ENCODE measurements at places on chromosomes 6 and 20.
A peak's percentile ranks its signal among the peaks of the same experiment; 100 is the strongest.

- no peak for DNase-seq
Observed at GRCh38 chr6:122495612-122496011, 24.0 kb upstream of the SERINC1 start.

GRCh38 chr6:119322715-119323350 is 26.7 kb downstream of the MAN1A1 start:
- DNase-seq, result no peak

GRCh38 chr6:111862314-111862713 is 10.9 kb downstream of the FYN start:
- no peak for DNase-seq

GRCh38 chr6:138765896-138766655 is 7.5 kb upstream of the CCDC28A start:
- no peak for DNase-seq

- DNase-seq, result no peak
Observed at GRCh38 chr6:84492241-84493165, 265.1 kb upstream of the CEP162 start.

DNA sequence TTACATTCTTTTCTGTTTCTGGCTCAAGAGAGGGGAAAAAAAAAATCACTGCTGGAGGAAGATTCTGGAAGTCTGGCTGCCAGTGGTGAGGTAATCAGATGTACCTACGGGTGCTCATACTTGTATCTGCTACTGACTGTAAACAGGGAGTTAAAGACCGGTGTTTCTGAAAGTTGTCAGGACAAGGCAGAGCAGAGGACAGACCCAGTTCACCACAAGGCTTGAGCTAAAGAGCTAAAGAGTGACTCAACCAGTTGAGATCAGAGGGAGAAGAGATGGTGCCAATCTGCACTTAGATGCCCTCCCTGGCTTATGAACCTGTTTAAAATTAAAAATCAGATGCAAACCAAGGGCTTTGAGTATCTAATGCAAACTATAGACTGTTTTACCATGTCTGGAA is 55.4 kb downstream of the CEP162 start:
- DNase-seq, result no peak

DNA sequence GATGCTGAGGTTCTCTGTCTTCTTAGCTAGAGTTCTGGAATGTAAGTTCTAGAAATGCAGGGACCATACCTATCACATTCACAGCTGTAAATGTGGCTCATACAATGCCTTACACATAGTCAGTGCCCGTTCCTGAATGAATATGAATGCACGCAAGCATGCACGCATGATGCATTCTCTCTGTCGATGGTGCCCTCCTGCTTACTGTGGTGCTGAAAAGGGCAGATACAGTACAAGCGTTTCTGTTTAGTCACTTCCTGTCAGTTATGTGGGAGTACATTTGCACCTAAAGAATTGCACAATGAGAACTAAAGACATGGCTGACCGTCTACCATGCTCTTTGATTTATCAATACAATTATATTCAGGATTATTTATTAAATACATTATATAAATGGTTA is 152.2 kb upstream of the SOX4 start:
- no peak for DNase-seq

DNA sequence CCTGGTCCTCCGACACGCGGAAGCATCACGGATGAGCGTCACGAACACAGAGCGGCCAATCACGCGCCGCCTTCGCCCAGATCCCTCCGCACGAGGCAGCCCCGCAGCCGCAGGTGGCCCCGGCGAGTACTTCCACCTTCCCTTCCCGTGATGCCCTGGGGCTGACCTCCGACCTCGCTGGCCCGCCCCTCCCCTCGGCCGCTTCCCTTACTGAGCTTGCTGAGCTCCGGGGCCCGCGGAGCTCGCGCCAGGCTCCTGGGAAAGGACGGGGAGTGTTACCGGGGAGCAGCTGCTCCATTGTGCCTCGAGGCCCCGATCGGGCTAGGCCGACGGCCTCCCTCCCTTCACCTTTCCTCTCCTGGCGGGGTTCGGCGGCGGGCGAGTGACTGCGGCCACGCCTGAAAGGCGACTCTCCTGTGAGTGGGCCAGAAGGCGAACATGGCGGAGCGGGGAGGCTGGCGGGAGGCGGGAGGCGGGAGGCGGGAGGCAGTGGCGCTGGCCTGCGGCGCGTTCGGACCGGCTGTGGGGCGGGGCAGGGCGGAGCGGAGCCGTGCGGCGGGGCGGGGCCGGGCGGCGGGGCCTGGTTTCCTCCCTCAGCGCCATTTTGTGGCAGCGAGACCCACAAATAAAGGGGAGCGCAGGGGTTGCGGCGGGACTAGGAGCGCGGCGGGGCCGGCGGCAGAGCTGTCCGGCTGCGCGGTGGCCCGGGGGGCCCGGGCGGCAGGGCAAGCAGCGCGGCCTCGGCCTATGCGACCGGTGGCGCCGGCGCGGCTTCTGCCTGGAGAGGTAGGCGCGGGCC is at the start of gene WTAP:
WTAP (plus strand) TSS at position 589 of the 799 bp plus-strand sequence. CDS start 8,760 bp downstream, outside the sequence.
- DNase-seq, result peak; percentile 86

GRCh38 chr20:63210011-63210605 is 5.8 kb downstream of the YTHDF1 start:
- DNase-seq, result no peak

- DNase-seq, result no peak
Observed at GRCh38 chr6:41874741-41875140, 20.4 kb downstream of the USP49 start.

DNA sequence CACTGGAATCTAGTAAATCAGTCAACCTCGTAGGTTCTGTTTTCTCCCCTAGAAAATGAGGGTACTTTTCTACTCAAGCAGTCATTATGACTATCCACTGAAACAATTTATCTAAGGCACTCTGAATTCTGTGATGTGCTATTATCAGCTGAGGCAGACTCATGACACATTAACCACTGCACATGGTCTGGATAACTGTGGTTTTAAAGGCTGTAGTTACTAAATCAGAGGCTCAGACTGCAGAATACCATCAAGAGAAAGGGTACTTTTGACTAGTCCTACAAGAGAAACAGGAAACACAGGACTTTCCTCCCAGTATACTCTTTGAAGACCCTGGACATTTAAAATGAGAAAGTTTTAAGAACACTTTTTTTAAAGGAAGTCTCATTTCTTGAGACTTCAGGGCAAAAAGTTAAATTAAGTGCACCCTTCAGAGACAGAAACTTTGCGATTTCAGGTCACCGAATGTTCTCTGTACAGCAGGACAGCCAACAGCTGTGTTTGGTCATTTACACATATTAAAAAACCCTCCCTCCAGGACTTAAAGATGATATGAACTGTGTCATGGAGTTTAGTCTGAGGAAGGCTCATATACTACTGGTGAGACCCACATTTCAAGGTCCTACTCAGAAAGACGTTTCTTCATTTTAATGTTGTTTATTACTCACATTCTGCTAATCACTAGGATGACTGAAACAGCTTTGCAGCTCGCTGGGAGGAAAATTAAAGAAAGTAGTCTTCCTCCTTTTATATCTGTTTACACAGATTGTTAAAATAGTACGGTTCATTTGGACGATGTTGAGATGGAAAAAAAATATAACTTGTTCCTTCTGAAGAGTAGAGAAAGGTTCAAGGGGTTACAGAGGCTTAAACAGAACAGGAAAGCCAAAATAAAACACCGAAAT is 19.9 kb downstream of the ATXN1 start:
- DNase-seq, result peak; percentile 86

DNA sequence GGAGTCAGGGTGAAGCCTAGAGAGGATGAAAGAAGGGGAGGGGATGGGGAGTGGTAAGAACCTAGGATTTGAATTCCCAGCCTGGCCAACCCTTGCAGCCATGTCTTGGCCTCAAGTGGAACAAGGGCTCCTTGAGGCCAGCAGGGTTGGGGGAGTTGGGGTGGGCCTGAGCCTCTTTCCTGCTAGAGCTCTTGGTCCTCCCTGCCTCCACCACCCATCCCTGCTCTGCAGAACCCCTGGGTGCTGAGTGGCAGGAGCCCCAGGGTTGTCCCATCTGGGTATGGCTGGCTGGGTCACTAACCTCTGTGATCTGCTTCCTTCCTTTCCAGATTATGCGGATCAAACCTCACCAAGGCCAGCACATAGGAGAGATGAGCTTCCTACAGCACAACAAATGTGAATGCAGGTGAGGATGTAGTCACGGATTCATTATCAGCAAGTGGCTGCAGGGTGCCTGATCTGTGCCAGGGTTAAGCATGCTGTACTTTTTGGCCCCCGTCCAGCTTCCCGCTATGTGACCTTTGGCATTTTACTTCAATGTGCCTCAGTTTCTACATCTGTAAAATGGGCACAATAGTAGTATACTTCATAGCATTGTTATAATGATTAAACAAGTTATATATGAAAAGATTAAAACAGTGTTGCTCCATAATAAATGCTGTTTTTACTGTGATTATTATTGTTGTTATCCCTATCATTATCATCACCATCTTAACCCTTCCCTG is 8.3 kb downstream of the VEGFA start:
- DNase-seq, result no peak

- no peak for DNase-seq
Observed at GRCh38 chr6:167524261-167525111, 199.6 kb downstream of the TTLL2 start.

DNA sequence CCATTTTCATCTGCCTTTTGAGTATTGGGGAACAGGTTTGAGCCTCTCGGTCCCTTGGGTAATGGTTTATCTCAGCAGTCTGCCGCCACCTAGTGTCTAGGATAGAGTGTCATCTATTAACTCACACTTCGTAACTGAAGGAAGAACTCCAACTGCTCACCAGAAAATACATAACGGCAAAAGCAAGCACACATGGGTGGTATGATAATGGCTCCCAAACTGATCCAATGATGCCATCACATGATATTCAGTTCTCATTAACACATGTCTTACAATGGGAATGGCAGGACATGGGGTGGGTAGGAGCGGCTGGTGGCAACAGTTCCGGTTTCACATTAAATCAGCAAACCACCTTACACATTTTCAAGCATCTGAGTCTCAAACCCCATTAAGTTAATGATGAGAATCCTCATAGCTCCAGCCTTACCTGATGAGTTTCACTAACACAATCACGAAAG is 110.7 kb upstream of the PHACTR1 start:
- no peak for DNase-seq

- no peak for DNase-seq
Observed at GRCh38 chr20:38723017-38723847, 1.1 kb upstream of the SLC32A1 start.

- no peak for DNase-seq
Observed at GRCh38 chr6:81382852-81383251, 369.6 kb downstream of the TENT5A start.

- no peak for DNase-seq
Observed at GRCh38 chr20:62642051-62642665, at the start of gene SLCO4A1. TSS of gene SLCO4A1 (plus strand) at chr20:62642503. CDS start at chr20:62656455, 13,952 bp downstream.

DNA sequence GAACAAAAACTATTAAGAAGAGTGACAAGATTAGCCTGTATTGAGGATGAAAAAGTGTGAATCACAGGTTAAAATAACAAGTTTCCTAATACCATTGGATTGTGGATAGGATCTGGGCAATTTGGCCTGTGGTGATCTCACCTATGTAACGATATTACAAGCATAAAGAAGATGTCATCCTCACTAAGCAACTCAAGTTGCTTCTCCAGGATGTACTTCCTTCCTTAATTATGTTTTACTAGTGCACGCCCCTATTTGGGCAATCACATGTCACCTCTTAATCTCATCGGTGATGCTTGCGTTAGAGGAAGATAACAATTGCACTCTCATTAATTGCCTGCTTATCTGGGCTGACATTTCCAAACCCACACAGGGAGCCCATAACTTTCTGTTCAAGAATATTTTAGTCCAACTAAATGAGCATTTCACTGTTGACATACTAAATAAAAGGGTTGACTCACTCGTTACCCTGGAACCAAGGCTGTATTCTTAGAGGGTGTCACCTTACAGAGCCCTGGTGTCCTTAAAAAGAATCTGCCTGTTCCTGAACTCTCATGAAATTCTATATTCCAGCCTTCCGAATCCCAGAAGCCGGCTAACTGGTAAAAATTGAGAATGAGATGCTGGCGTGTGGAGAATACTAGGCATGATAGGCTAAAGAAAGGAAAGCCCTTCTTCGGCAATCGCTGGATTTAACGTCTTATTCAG is 88.2 kb upstream of the ATXN1 start:
- peak; percentile 58 for DNase-seq

DNA sequence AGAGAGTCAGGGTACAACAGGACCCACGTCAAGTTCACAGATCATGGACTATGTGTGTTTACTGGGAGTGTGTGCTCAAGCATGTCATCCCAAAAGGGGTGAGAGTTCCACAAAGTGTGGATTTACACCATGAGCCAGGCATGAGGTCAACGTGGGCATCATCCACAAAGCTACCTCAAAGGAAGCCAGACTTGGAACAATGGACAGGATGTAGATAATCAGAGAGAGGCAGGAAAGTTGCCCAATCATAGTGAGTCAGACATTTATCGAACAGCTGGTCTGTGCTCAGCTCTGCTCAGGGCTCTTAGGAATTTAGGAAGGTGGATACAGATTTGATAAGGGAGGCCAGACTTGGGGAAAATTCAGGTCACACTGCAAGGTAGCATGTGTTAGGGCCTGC is 317.2 kb upstream of the CDYL start:
- peak; percentile 59 for DNase-seq

DNA sequence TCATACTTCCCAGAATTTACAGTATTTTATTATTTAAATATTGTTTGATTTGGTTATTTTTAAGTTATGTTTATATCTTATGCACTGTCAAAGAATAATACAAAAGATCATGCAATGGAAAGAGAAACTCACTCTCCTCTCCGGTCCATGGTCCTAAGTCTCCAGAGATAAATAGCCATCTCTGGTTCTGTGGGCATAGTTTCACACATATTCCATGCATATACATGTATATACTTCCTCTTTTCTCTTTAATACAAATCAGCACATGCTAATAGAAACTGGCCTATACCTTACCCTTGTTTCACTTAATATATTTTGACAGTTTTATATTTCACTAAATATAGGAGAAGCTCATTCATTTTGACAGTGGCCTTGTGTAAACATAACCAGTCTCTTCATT is 901.7 kb upstream of the CITED2 start:
- DNase-seq, result no peak

DNA sequence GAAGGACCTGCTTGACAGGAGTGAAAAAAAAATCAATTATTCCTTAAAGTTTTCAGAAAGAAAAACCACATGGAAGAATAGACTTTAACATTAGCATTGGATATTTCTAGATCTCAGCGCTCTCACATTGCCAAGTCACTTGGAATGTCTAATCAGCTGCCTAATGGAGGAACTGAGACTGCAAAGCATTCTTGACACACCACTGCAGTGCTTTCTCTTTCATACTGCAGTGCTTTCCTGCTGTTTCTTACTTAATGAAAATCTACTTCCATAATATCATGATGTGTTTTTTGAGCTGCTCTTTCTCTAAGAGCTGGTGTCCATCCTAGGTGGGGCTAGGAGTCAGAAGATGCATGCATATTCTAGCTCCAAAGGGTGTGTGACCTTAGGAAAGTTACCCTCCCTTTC is 20.4 kb upstream of the MCM3 start:
- DNase-seq, result no peak
